ENCODE measurements at places on chromosomes 4 and X. TPM values are rescaled to one million over a fixed set of nuclear protein-coding genes. Genes with fewer than 3 reads are reported as not detected.

FGFR3 gene
- 17.7 TPM for total RNA-seq

PDCL2 gene
- total RNA-seq, result not detected

CFAP47 gene
- not detected for total RNA-seq

PIGA gene
- total RNA-seq, result 10.4 TPM

SAGE1 gene
- not detected for total RNA-seq

GNRHR gene
- total RNA-seq, result not detected

TIGD4 gene
- total RNA-seq, result 0.94 TPM

SPANXA1 gene
- not detected for total RNA-seq

AKAP14 gene
- not detected for total RNA-seq

SLC2A9 gene
- 6.5 TPM for total RNA-seq

SPP1 gene
- total RNA-seq, result 37.8 TPM

ATP2B3 gene
- total RNA-seq, result 0.13 TPM

SLC10A4 gene
- total RNA-seq, result 0.27 TPM

ZFP42 gene
- not detected for total RNA-seq

SUPT20HL1 gene
- not detected for total RNA-seq

STOX2 gene
- 25.4 TPM for total RNA-seq

ABCG2 gene
- total RNA-seq, result 5.0 TPM

TECRL gene
- not detected for total RNA-seq

CPZ gene
- 3.2 TPM for total RNA-seq

MAGEB5 gene
- not detected for total RNA-seq

CCNI gene
- total RNA-seq, result 347 TPM

POU3F4 gene
- total RNA-seq, result not detected

RBMXL3 gene
- not detected for total RNA-seq

CENPVL2 gene
- not detected for total RNA-seq

XK gene
- total RNA-seq, result 11.6 TPM

ARX gene
- not detected for total RNA-seq

NELFA gene
- total RNA-seq, result 16.3 TPM

USP38 gene
- 26.2 TPM for total RNA-seq

FUNDC1 gene
- 16.5 TPM for total RNA-seq

ARHGAP36 gene
- total RNA-seq, result not detected

PAGE2 gene
- total RNA-seq, result not detected

HOPX gene
- 31.7 TPM for total RNA-seq

ENPEP gene
- total RNA-seq, result 2.9 TPM

TCEAL9 gene
- total RNA-seq, result 52.9 TPM

KLHL8 gene
- 17.6 TPM for total RNA-seq

HGFAC gene
- 0.13 TPM for total RNA-seq

CFAP99 gene
- total RNA-seq, result not detected

Data from gastroesophageal sphincter (tissue), 4 donors.